Mesendoderm (in vitro differentiated cells): ENCODE measurements at places on chromosomes 2 and 18.

GRCh38 chr2:145760781-145761649, 1241.1 kb upstream of the ZEB2 start:
- DNase-seq, result peak; percentile 83

DNA sequence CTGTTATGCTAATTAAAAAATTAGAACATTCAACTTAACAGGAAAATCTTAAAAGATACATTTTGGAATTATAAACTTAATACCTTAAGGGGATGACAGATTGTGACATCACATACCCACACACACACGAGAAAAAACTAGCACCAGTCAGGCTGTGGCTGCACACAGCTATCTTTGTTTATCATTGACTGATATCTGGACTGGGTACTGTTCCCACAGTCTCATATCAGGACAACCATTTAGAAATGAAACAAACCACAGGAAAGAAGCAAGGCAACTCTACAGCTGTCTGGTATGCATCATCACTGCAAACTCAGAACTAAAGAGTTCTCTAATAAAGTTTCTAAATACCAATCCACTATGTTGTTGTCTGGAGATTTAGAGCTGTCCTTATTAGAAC, 210.9 kb upstream of the SMAD7 start:
- DNase-seq, result no peak

GRCh38 chr2:13050764-13051163, 334.0 kb downstream of the TRIB2 start:
- DNase-seq, result no peak

DNA sequence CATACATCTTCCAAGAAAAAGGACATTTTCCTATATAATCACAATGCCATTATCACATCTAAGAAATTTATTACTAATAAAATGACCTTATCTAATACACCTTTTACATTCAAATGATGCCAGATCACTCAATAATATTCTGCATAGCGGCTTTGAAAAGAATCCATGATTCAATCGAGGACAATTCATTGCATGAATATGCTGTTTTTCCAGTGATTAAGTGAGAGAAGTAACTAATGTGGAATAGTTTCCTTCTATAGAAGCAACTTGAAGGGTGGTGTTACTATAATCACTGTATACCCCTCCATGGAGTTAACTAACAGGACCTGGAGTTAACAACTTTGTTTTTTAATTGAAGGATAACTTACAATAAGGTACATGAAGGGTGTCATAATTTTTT, 9.1 kb downstream of the PLEK start:
- no peak for DNase-seq

GRCh38 chr2:133486771-133487191, 81.5 kb downstream of the NCKAP5 start:
- DNase-seq, result no peak

DNA sequence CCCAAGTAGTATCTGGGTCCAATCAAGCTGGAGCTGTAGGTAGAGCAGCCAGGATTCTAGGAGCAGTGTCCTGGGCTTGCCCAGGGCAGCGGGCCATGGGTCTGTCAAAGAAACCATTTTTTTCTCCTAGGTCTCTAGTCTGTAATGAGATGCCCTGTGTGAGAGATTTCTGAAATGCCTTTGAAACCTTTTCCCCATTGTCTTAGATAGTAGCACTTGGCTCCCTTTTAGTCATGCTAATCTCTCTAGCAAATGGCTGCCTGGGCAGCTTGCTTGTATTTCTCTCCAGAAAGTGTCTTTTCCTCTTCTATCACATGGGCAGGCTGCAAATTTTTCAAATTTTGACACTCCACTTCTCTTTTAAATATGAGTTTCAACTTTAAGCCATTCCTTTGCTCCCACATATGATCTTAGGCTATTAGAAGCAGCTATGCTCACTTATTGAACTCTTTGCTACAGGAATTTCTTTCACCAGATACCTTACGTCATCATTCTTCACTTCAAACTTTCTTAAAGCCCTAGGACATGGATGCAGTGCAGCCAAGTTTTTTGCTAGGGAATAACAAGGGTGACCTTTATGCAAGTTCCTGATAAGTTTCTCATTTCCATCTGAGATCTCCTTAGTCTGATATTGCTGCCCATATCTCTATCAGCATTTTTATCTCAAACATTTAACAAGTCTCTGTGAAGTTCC, 890.2 kb upstream of the VRK2 start:
- peak; percentile 44 for DNase-seq

- DNase-seq, result no peak
Measured at GRCh38 chr2:169093535-169093934, 24.2 kb downstream of the DHRS9 start.

DNA sequence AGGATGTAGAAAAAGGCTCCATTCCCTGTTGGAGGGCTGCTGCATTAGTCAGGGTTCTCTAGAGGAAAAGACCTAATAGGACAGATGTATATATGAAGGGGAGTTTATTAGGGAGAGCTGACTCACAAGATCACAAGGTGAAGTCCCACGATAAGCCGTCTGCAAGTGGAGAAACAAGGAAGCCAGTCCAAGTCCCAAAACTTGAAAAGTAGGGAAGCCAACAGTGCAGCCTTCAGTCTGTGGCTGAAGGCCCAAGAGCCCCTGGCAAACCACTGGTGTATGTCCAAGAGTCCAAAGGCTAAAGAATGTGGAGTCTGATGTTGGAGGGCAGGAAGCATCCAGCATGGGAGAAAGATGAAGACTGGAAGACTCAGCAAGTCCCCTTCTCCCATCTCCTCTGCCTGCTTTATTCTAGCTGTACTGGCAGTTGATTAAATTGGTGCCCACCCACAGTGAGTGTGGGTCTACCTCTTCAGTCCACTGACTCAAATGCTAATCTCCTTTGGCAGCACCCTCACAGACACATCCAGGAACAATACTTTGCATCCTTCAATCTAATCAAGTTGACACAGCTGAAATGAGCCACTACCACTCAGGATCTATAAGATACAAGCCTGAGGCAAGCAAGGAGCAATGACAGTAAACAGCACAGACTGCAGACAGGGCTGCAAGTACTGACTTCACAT, 30.0 kb upstream of the ATG16L1 start:
- DNase-seq, result no peak

- DNase-seq, result no peak
Measured at GRCh38 chr2:216504376-216504762, 5.7 kb downstream of the RPL37A start.

DNA sequence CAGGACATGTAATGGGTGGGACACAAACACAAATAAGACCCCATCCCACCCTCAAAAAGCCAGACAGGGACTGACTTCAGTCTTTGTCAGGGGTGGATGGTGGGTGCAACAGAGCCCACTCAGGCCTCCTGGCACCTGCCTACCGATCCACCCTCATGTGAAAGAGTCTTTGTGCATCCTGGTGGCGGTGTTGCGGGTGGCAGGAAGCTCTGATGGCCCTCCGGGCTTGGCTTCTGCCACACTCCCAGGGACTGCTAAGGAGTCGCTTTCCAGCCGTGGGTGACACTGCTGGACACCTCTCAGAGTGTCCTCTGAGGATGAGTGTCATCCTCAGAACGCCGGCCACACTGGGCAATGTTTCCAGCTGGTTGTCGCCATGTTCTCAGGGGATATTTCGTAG, 92.6 kb downstream of the LDLRAD4 start:
- no peak for DNase-seq

DNA sequence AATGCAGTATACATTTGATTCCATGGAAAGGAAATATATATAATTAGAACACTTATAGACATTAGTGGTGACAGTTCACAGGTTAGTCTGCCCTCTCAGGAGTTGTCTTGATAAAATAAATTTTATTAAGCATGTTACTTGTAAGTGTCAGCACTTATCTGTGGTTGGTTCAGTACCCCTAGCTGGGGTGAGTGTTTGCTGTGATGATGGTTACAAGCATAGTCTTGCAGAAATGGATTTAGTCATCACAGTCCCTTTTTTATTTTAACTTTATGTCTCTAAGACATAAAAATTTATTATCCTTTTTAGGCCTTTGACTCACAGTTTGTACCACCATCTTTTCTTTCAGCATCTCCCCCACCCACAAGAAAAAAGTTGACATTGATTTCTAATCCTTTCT, 52.1 kb downstream of the NCK2 start:
- DNase-seq, result no peak

DNA sequence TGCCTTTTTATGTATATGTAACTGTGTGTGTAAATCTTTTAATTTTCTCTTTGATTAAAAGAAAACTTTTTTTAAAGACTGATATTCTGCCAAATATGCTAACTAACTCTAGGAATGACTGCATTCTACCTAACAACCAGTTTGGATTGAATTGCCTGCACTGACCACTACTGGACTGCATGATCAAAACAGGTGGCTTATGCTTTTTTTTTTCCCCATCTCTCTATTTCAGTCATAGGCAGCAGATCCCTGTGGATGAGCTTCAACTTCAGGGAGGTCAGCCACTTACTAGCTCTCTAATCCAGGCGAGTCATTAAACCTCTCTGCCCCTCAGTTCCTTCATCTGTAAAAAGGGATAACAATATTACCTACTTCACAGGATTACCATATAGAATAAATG, 138.6 kb upstream of the SERTAD2 start:
- no peak for DNase-seq

- peak; percentile 72 for DNase-seq
Measured at GRCh38 chr2:246489-247144, 17.2 kb downstream of the SH3YL1 start.

DNA sequence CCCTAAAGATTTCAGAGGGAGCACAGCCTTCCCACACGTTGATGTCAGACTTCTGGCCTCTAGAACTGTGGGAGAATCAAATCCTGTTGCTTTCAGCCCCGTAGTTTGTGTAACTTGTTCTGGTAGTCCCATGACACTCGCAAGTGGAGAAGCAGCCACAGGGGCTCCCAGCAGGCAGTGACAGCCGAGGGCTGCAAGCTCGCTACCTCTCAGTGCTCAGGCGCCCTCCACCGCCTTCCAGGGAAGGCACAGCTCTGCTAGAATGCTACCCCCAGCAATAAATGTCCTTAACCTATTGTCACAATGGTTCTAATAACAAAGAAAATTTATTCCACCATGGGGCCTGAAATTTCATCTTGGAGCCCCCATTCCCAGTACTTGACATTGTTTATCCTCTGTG, 143.1 kb upstream of the ZNF236 start:
- DNase-seq, result peak; percentile 44

- DNase-seq, result no peak
Measured at GRCh38 chr2:11395389-11395788, 51.0 kb upstream of the ROCK2 start.

DNA sequence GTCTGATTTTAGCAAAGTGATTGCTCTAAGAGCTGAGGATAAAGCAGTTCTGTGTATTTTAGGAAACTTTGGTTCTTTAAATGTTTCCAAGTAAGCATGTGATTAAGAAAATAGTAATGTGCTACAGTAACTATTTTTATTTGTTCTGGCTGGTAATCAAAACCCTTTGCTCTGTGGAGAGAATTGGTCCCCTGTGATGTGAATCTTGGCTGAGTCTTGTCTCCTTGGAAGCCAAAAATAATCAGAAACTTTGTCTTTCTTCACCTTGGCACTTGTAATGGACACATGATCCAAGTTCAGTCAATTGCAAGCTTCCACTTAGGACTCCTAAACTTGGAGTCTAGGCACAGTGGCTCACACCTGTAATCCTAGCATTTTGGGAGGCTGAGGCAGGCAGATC, 422.7 kb upstream of the CDH20 start:
- DNase-seq, result no peak

DNA sequence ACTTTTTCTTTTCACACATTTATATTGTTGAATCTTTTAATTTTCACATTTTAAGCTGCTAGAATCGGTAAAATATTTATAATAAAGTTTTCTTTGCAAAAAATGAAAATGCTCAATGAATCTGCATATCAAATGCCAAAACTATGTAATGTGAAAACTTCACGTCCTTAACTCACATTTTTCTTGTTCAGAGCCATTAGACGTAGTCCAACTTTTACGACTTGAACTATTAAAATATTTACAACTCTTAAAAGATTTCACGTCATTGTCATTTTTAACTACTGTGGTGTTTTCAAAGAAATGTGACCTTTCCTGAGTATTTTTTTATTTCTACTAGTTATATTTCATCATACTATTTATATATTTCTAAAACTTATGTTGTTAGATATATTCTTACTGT, 54.9 kb downstream of the MRPS9 start:
- DNase-seq, result no peak

DNA sequence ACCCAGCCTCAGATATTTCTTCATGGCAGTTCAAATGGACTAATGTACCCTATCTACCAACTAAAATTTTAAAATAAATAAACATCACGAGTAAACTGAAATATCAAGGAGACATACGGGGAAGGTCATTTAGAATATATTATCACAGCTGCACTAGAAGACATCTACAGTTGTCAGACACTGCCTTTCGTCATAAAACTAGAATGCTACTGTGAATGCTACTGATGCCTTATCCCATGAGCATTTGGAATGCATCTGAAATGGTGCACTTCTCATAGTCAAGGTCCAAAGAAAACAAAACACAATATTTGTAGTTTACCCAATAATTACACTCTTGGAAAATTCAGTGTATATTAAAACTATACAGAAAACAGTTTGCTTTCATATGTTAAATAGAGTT, 165.2 kb downstream of the MREG start:
- DNase-seq, result no peak

- no peak for DNase-seq
Measured at GRCh38 chr2:198285216-198285615, 480.8 kb downstream of the PLCL1 start.

DNA sequence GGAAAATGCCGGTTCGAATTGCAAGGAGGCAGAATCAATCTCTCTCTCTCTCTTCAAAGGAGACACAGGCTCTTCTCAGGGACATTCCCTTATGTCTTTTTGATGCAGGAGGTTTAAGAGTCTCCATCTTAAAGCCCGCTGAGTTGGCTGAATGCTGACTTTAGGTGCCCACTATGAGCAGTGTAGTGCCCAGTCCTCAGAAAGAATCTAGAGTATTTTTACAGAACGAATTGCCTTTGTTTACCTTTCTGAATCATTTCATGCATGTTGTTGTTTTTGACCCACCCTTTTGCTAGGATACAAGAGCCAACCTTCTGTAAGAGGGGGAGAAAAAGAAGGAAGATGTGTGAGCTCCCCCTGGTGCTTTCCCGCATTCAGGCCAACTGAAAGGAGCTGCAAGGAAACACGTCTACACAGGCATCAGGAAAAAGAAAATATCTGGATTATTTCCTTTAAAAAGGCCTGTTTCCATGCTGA, 193.5 kb upstream of the TCF4 start:
- DNase-seq, result peak; percentile 95

DNA sequence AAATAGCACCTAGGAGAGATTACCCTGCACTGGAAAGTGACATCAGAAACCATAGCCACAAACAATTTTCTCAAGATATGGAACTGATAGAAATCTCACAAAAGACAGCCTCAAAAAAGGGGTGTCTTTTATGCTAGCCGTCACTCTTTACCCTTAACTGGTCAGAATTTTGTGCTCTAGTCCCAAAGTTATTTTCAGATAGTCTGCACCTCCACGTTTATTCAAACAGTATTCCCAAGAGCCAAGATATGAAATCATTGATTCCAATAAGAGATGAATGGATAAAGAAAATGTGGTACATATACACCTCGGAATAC, 23.5 kb upstream of the PMAIP1 start:
- no peak for DNase-seq

GRCh38 chr18:44065206-44065605, 615.5 kb upstream of the SETBP1 start:
- DNase-seq, result no peak

GRCh38 chr2:203763938-203764664, 57.7 kb downstream of the CD28 start:
- no peak for DNase-seq

GRCh38 chr2:201777869-201778268, 2.9 kb downstream of the ALS2 start:
- DNase-seq, result no peak

GRCh38 chr2:417006-417405, 129.1 kb upstream of the ALKAL2 start:
- DNase-seq, result no peak
